CD4-positive, alpha-beta T cell (primary cell): ENCODE measurements at places on chromosomes 12 and 14.

- no peak for DNase-seq
Measured at GRCh38 chr14:58797010-58797429, 159.3 kb downstream of the DACT1 start.

DNA sequence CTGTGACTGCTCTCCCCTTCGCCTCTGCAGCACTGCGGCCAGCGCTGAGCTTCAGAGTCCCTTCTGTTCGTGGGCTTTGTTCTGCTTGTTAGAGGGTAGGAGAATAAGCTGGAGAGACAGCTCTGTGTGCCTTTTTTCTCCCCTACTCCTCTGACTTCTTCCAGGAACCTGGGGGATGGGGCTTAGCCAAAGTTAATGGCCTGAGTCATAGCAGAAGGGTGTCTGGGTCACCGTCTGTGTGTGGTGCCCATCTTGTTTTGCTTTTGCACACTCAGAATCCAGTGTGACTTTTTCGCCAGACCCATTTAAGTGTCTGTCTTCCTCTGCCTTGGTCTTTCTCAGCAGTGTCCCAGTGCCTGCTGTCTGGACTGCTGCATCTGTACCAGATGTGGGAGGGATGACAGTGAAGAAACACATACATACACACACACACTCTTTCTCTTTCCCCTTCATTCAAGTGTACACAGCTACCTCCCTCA lies 3.0 kb downstream of the KIF5A start:
- DNase-seq = no peak

DNA sequence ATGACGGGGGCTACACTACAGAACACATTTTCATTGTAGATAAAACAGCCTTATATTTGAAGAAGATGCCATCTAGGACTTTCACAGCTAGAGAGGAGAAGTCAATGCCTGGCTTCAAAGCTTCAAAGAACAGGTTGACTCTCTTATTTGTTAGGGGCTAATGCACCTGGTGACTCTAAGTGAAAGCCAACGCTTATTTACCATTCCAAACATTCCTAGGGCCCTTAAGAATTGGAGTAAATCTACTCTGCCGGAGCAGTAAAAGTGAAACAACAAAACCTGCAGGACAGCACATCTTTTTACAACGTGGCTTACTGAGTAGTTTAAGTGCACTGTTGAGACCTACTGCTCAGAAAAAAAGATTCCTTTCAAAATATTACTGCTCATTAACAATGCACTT lies 487.2 kb upstream of the SOX5 start:
- DNase-seq = no peak

DNA sequence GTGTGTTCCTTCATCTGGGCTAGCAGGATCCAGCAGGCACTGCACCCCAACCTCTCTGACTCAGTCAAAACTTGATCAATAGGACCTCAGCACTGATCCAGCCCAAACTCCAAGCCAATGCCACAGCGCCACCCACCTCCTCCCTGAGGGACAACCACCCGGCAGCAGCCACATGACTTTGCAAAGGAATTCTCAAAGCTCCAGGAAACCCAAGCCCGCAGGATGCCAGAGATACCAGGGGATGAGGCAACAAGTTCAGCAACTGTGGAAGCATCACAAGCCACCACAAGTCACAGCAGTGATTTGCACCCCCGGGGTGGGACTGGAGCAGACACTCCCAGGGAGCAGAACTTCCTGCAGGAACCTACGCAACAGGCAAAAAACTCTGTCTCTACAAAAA lies 37.3 kb downstream of the ACTN1 start:
- no peak for DNase-seq

DNA sequence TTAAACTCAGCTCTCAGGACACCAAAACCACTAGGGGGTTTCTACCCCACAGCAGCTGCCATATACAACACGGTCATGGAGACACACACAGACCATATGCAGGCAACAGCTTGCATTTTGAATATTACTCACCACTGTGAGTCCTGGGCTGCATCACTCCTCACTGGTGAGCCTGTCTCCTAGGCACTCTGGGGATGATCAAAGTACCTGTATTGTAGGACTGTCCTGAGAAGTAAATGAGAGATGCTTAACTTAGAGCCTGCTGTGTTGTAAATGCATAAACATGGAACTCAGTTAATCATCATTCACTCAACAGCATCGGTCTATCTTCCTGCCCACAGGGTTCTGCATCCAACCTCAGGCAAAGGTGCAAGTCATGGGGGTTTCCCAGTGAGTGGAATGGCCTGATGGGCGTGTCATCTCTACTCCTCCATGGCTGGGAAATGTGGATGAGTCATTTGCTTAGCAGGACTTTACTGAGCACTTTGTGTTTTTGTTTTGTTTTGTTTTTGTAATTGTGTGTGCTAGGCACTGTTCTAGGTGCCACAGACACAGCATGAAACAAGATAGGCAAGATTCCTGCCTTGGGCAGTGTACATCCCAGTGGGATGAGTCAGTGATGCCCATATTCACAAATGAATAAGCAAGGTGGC lies 1141.2 kb upstream of the TMEM132C start:
- no peak for DNase-seq

DNA sequence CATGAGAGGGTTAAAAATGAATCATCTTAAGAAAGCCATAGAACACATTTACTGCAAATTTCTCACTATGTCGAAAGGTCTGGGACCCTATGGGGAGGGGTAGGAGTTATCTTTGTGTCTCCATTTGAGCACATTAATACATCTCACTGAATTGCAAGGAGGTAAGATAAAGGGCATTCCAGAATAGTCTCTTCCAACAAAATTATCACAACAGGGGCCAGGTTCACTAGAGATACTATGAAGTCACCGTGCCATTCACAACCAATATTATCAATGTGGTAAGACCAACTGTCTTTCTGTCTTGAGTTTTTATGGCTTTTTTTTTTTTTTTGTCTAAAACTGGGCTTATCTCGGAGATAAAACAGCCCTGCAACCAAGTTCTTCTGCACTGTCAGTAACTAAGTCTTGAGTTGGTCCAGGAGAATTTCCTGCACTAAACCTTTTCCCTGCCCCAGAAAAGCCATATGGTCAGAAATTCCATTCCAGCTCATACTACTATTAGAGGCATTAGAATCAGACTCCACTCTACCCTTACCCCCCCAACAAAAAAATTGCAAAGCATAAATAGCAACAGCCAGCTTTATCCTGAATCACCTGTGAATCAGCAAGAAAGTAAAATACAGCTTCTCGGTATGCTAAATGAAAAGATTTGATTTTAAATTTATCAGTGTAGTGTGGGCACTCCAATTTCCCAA lies 79.7 kb downstream of the PTPRR start:
- no peak for DNase-seq

GRCh38 chr14:84144166-84144565 lies 1385.8 kb upstream of the FLRT2 start:
- no peak for DNase-seq

DNA sequence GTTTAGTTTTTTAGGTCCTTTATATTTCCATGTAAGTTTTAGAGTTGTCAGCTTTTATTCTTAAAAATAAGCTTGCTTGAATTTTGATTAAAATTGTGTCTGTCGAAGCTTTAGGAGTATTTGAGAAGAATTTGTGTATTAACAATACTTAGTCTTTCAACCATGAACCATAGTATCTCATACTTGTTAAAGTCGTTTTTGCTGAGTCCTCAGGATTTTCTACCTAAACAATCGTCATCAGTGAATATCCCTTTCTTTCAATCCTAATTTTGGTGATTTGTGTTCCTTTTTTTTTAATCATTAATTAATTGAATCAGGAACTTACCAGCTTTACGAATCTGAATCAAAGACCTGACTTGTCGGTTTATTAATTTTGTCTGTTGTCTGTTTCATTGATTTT lies 18.2 kb downstream of the CAND1 start:
- no peak for DNase-seq

DNA sequence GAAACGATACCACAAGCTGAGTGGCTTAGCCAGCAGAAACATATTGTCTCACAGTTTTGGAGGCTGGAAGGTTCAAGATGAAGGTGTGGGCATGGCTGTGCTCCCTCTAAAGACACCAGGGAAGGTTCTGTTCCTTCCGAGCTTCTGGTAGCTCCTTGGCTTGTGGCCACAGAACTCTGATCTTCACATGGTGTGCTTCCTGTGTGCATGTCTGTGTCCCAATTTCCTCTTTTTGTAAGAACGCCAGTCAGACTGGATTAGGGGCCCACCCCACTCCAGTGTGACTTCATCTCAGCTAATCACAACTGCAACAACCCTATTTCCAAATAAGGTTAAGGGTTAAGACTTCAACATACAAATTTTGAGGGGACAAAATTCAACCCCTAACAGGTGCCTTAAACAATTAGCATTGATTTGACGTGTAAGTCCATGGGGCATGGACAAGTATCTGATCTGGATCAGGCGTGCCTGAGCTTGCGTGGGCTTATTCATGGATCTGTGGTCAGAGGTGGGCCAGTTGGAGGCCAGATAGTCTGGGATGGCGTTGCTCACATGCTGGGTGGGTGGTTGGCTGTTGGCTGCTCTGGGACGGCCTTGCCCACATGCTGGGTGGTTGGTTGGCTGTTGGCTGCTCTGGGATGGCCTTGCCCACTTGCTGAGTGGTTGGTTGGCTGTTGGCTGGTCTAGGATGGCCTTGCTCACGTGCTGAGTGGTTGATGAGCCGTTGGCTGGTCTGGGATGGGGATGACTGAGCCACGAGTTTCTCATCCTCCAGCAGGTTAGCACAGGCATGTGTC lies 88.5 kb downstream of the LGMN start:
- DNase-seq = no peak

- no peak for DNase-seq
Measured at GRCh38 chr12:48356041-48356768, 5.5 kb upstream of the ZNF641 start.
